Hair follicular keratinocyte (primary cell): ENCODE measurements at places on chromosomes 1 and 21. TPM values are rescaled to one million over a fixed set of nuclear protein-coding genes. Genes with fewer than 3 reads are reported as not detected.

The FCGR2B gene
- total RNA-seq, result not detected in 2 replicates

The WNT2B gene
- total RNA-seq, result 0.30 and 0.78 TPM in 2 replicates

The CADM3 gene
- not detected in 2 replicates for total RNA-seq

The LYPD8 gene
- not detected in 2 replicates for total RNA-seq

The PTGS2 gene
- 43.9 and 50.3 TPM in 2 replicates for total RNA-seq

The NOS1AP gene
- 0.08 TPM in 1 of 2 replicates, not detected in the other for total RNA-seq

The OTUD7B gene
- 6.4 and 7.5 TPM in 2 replicates for total RNA-seq

The KRTAP11-1 gene
- not detected in 2 replicates for total RNA-seq

The EPS8L3 gene
- not detected in 2 replicates for total RNA-seq

The IER5 gene
- 50.2 and 51.8 TPM in 2 replicates for total RNA-seq

The RNU1-4 gene
- under 0.01 TPM in 2 replicates for total RNA-seq
